Stimulated activated CD4-positive, alpha-beta T cell treated with anti-CD3 and anti-CD28 coated beads, Interleukin-1b, Interleukin-23, amount 100 ng/mL, for 24 hours (primary cell): ENCODE measurements at places on chromosomes 7 and 10.
A peak's percentile ranks its signal among the peaks of the same experiment; 100 is the strongest.

DNA sequence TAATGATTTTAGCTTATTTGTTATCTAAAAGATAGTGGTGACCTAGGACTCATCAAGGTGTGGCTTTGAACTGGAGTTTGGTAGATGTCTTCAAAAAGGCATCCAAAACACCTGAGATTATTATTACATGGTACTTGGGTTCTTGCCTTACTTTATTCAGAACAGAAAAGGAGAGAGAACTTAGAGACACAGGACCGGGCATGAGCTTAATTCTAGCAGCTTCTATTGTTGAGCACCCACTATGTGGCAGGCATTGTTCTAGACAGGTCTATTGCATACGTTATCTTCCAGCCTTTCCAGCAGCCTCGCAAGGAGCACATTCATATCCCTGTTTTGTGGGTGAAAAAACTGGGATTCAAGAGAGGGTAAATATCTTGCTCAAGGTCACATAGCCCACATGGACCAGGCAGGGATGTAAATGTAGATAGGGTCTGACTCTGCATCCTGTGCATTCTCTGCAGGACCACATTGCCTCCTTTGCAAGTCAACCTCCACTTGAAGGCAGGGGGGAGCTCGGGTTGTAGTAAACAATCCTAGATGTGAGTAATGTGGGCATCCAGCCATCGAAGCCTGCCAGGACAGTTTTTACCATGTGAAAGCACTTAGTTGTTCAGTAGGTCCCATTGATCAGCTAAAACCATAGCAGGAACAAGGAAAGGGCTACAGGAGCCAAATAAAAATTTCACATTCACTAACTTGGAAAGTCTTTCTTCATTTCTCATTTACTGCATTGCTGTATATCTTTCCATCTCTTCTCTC is 551.4 kb downstream of the LRMDA start:
- DNase-seq, result no peak

- DNase-seq, result no peak
Measured at GRCh38 chr7:154841731-154842331, 161.1 kb downstream of the PAXIP1 start.

DNA sequence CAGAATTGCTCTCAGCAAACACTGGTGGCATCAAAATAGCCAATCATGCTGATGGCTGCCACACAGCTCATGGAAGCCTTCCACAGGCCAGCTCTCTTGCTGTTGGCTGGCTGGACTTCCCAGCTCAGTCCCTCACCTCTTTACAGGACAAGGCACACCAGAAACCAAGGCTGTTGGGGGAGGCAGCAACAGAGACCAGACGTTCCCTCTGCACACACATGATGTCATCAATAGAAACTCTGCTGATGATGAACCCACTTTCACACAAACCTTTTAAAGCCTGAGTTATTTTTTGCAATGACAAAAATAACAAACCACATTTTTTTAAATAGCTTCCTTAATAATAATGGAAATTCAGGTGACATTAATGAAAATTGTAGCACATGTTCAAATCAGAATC is 300.9 kb upstream of the C7orf33 start:
- DNase-seq, result no peak

- no peak for DNase-seq
Measured at GRCh38 chr7:105782391-105783042, 93.9 kb downstream of the ATXN7L1 start.

DNA sequence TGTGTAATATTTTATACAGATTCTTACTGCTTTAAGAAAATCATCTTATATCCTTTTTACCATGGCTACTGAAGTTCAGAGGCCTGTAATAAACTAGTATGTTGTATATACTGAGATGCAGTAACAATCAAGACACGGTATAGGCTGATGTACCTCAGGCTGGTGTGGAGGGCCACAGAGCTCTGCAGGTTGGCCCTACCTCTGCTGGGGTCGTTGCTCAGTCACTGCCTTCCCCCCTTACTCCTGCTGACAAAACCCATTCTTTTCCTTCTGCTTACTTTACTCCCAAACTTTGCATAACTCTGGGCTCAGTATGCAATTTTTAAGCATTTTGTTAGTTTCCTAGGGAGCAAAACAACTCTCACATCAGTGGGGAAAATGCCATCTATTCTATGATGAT is 200.1 kb upstream of the FOXP2 start:
- DNase-seq, result no peak

DNA sequence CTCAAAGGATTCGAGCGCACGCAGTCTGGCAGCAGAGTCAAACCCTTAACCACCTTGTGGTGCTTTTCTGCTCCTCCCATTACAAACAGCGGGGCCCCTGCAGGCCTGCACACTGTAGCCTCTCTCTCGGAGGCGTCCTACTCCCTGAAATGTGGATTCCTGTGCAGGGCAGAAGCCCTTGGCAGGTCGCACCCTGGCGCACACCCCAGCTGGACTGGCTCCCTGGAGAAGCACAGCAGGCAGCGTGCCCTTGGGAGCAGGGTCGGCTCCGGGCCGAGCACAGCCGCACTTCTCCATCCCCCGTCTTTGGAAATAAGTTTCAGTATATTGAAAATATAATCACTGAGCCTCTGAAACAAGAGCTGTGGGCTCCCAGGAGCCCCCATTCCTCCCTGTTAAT is 144.1 kb downstream of the C10orf105 start:
- DNase-seq, result no peak

DNA sequence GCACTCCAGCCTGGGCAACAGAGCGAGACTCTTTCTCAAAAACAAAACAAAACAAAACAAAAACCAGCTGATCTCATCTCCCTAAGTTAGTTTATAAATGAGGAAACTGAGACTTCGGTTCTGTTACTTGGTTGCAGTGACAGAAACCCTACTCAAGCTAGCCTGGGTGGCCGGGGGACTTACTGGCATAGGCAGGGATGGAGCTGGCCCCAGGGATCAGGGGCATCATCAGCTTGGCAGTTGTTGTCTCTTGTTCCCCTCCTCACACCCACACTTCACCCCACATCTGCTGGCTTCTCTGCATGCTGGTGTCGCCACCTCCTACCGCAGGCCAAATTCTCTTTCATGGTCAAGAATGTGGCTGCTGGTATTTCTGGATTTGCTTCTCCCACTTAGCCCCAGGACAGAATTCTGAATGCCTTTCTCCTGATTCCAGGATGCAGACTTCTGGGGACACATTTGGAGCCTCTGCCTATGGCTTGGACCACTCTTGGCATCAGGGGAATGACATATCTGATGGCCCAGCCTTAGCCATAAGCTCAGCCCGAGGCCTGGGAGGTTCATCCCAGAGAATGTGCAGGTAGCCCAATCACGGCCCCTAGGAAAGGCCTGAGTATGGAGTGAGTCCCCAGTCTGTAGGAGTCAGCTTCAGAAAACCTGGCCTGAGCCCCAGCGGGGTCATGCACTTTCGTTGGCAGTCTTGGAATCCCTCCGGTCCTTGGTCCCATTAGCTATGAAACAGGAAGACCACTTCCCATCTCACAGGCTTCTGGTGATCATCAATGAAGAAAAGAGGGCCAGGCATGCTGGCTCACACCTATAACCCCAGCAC is 41.6 kb upstream of the CTBP2 start:
- DNase-seq, result no peak

DNA sequence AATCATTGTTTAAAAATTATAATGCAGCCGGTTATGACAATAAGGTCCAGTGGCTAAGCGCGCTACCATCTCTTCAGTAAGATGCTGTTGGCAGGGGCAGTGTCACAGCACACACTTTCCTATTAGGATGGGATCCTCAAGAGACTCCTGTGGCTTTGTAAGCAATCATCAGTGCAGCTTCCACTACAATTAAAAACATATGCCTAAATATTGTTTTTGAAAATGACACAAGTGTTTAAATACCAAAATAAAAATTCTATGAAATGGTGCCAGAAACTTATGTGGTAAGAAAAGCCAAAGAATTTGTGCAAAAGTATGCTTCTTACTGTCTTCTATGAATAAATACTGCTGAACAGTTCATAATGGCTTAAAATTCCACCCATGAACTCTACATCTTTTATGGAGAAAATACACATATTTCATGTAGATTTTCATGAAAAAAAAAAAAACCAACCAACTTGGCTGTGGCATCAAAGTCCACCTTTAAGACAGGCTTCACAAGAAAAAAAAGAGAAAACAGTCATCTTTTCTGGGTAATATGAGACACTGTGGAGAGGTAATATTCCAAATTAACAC is 132.8 kb downstream of the SEMA3C start:
- no peak for DNase-seq

GRCh38 chr10:49151025-49151445 is 17.2 kb upstream of the FAM170B start:
- DNase-seq, result no peak

DNA sequence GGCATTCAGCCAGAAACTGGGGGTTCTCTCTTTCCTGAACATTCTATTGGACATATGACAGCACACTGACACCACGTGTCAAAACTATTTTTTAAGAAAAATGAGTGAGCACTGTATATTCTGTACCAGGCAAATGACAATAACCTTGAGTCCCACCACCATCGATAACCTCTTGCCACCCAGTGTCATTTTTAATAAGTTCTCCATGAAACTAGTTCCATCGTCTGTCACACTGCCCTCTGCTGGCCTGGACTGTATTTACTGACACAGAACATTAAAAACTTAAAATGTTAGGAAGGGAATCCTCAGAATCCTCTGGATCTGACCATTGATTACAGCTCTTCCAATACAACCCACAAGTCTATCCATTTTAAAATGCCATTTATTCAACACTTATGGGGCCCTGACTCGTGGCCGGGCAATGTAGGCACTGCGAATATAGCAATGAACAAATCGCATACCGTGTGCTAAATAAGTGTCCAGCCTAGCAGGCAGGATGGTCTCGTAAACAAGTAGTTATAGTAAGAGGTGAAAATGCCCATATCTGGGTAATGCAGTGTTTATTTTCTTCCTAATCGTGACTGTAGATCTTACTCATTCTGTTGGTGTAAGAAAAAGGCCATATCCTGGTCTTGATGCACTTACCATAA is 35.9 kb upstream of the CACNB2 start:
- DNase-seq, result peak; percentile 13

DNA sequence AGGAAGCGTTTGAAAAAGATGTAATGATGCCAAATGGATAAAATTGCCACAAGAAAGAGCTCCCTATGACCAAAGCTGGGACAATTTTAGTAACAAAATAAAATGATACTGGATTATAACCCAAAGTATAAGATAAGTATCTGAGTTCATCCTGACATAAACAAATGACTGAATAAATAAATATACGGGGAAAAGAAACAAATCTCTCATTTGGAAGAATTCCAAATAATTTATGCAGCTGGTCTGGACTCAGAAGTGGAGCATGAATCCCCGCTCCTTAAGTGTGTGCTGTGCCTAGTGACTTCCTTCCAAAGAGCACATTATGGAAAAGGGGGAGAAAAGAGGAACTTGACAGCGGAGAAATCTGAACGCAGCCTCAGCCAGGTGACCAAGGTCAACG is 186.2 kb downstream of the RAMP3 start:
- no peak for DNase-seq

- DNase-seq, result no peak
Measured at GRCh38 chr10:91628383-91628782, 4.5 kb downstream of the PPP1R3C start.

- no peak for DNase-seq
Measured at GRCh38 chr10:118805146-118805545, 50.4 kb upstream of the CACUL1 start.

GRCh38 chr10:69884686-69885085 is 83.0 kb downstream of the COL13A1 start:
- no peak for DNase-seq

DNA sequence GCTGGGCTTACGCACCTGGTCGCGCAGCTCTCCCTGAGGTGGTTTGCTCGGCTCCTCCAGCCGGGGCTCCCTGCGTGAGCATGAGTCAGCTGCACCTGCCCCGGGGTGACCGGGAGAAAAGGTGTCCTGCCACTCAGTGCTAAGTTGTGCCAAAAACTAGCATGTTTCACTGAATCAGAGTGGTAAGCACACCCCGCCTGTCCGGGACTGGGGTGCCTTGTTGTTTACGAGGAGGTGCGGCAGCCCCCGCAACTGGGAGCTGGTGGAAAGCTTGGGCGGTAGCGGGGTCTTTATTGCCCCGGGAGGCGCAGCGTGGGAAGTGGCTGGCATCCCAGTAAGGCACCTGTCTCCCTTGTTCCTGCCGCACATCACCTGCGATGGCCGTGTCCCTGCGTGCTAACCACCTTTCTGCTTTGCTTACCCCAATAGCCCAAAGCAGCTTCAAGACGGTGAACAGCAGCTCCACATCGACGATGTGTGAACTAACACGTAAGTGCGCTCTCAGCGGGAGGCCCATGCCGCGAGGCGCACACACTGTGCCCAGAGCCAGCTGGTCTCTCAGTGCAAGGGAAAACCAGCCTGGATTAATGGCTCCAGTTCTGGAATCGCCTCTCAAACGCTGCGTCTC is 506.6 kb upstream of the FOXK1 start:
- no peak for DNase-seq

DNA sequence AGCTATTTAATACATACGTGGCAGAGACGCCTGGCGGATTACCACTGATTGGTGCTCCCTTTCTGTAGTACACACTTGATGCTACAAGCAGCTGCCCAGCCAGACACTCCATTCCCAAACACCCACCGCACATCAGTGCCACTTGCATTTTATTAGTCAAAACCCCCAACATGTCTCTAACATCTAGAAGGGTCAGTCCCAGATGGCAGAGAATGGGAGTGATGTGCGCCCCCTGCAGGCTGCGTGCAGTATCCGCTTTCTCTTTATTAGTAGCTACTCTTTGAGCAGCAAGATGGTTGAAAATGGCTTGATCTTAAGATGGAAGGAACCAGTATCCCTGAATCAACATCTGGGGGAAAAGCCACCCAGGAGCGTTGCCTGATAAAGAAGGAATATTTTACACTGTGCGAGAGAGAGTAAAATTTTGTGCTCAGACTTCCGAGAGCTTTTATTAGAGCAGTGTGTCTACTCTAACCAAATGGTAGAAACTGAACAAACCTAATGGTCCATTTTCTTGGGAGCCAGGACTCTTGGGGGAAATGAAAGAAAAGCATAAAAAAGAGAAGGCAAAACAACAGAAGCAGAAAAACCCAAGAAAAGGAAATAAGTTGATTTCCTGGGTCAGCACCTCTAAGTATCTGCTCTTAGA is 78.3 kb downstream of the ST8SIA6 start:
- DNase-seq, result peak; percentile 15

GRCh38 chr7:81081616-81082015 is 162.8 kb upstream of the SEMA3C start:
- no peak for DNase-seq

DNA sequence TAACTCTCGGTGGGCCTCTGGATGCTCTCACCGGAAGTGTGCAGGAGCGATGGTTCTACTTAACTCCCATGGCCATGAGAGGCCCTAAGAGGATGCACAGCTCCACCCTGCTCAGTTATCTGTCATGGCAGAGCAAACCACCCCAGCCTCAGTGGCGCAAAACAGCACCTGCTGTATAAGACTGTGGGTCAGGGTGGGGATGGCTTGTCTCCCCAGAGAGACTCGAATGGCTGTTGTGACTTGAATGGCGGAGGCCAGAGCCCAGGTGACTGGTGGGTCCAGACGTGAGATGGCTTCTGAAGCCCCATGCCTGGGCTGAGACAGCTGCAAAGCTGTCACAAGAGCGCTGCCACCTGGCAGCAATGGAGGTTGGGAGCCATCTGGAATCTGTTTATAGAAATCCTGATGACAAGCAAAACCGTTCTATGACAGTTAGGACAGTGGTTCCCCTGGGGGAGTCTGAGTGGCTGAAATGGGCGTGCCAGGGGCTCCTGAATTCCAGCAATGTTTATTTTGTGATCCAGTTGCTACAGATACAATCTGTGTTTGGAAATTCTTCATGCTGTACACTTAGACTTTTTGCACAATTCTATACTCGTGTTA is 490.5 kb downstream of the TCERG1L start:
- no peak for DNase-seq
